ENCODE measurements at places on chromosomes 7 and 10. TPM values are rescaled to one million over a fixed set of nuclear protein-coding genes. Genes with fewer than 3 reads are reported as not detected.

DNA sequence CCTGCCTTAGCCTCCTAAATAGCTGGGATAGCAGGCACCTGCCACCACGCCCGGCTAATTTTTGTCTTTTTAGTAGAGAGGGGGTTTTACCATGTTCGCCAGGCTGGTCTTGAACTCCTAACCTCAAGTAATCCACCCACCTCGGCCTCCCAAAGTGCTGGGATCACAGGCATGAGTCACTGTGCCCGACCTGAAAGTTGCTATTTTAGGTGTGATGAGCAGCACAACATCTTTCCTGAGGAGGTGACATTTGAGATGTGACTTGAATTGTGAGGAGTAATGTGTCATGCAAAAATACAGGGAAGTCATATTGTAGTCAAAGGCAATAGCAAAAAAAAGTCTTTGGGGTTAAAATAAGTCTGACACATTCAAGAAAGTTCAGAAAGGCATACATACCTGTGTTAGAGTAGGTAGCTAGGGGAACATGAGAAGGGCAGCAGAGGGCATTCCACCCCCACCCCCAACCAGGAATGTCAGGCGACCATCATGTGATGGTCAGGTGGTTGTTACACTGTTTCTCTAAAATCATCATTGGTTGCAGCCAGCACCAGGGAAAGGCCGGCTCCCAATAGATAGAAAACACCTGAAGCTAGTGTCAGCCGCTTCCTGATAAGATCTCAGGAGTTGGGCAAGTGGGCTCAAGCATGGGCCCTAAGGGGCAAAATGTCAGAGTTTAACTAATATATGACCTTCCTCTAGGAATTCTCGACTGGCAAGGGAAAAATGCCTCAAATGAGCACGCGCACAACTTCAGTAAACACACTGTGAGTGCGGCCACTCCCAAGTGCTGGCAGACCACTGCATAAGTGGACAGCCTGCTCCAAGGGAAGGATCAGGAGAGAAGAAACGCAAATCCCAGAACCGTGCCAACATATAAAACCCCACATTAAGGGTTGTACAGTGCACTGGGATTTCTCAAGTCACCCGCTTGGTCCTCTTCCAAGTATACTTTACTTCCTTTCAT lies at the start of gene TACC2:
TSS of gene TACC2 (plus strand) at position 803 of the 964 bp plus-strand sequence. CDS start 32,819 bp downstream, outside the sequence.
- no peak for DNase-seq

GRCh38 chr7:95421000-95421846 lies 13.6 kb downstream of the PON2 start:
- DNase-seq = no peak

- DNase-seq = no peak
These were observed 25.7 kb downstream of the CPXM2 start for GRCh38 chr10:123865880-123866279.

DNA sequence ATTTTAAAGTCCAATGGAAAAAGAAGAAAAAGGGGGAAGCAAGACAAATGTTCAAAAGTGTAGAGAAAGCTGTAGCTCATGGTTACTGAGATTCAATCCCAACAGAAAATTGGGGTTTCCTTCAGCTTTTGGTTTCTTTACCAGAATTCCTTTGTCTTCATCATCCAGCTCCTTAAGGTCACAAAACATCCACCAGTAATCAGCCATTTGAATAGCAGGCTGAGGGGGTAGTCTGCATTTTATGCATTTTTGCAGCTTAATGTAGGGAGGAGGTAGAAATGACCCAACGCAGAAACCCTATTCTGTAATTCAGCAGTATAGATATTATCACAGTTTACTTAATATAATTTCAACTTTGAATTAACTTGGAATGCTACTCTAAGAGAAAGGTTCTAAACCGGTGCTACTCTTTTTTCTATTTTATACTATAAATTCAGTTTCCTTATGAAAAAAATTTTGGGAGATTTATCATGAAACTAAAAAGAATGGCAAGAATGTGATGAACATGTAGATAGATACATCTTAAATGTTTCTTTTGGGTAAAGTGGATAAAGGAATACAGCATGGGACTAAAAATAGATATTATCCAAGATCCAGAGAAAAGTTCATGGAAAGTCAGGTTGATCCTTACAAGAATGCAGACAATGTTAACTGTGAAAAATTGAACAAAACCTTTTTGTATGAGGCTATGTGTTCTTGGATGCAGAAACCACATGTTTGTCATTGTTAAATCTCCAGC lies 596.9 kb downstream of the PHTF2 start:
- DNase-seq = no peak

- no peak for DNase-seq
These were observed 246.6 kb upstream of the GHITM start for GRCh38 chr10:83892737-83893136.

- no peak for DNase-seq
These were observed 19.6 kb upstream of the CFAP46 start for GRCh38 chr10:132961787-132962622.

- DNase-seq = no peak
These were observed 835.0 kb upstream of the COBL start for GRCh38 chr7:52151559-52151958.

The GIMAP8 gene
- not detected for total RNA-seq

The HTR5A gene
- total RNA-seq = not detected

The GLI3 gene
- 4.9 TPM for total RNA-seq
